Large intestine (tissue), 12 donors: ENCODE measurements at places on chromosomes 2 and 18. TPM values are rescaled to one million over a fixed set of nuclear protein-coding genes. Genes with fewer than 3 reads are reported as not detected.

Gene RNASEH1
- 15.2 TPM for polyA plus RNA-seq

Gene LAMA3
- polyA plus RNA-seq = 48.8 TPM

Gene DYNAP
- 0.37 TPM for polyA plus RNA-seq

Gene WNT6
- polyA plus RNA-seq = 0.24 TPM

DNA sequence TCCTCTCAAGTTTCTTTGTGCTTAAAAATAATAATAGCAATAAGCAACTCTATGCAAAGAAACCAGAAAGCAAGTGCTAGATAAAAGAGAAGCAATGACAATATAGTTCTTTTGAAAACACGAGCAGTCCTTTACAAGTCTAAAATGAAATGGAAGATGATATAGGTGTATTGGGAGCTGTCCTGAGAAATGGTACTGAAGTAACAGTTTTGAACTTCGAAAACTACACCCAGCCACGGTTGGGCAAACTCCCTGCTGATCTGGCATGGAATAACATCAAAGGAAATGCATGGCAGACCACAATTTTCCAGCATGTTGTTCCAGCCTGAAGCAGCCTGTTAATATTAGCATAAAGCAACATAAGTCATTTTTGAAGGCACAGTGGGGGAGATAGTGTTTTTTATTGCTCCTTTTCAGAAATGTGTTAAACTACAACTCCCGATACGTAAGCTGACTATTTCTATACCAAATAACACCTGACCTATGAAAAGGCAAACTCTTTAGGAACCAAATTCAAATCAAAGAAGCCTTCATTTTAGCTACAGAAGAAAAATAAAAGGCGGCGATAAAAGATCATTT is 596.1 kb upstream of the KLHL29 start:
- H3K4me1 ChIP-seq = no peaks in the 10 kb centered on the region
- DNase-seq = no peak
- H3K27me3 ChIP-seq = no peaks in the 10 kb centered on the region
- H3K4me3 ChIP-seq = no peak overlapping the region

DNA sequence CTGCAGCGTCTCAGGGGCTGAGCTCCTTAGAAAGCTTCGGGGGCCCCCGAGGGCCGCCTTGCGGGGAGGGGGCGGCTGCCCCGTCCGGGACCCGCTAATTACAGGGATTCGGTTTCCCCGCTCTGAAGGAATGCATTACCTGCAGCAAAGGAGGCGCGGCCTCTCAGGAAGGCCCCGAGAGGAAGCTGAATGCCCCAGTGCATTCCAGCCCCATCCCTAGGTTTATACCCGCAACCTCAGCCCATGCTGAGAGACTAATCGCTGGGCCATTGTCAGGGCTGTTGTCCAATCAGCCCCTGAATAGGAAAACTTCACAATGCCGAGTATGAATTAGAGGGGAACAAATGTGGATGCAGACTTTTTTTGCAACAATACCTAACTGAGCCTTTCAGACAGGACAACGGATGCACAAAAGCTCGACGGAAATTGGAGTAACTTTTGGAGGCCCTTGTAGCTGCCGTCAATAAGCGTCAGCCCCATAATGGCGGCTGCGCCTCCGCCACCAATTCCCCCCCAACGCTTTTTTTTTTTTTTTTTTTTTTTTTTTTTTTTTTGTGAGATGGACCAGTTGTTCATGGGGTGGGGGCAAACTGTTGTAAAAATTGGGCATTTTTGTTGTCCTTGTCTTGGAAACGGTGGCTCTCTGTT is 138.6 kb upstream of the SIX3 start:
- no peaks in the 10 kb centered on the region for H3K36me3 ChIP-seq
- DNase-seq = peak; percentile 29
- H3K27me3 ChIP-seq = peaks cover 91% of the 10 kb centered on the region
- H3K4me3 ChIP-seq = no peak overlapping the region

GRCh38 chr18:30886998-30887397 is 155.5 kb downstream of the DSC3 start:
- no peak for DNase-seq
- no peaks in the 10 kb centered on the region for H3K36me3 ChIP-seq
- H3K4me3 ChIP-seq = no peak overlapping the region
- no peak overlapping the region for H3K27ac ChIP-seq
- H3K27me3 ChIP-seq = no peaks in the 10 kb centered on the region
- no peaks in the 10 kb centered on the region for H3K4me1 ChIP-seq

Gene LRATD1
- polyA plus RNA-seq = 67.3 TPM

DNA sequence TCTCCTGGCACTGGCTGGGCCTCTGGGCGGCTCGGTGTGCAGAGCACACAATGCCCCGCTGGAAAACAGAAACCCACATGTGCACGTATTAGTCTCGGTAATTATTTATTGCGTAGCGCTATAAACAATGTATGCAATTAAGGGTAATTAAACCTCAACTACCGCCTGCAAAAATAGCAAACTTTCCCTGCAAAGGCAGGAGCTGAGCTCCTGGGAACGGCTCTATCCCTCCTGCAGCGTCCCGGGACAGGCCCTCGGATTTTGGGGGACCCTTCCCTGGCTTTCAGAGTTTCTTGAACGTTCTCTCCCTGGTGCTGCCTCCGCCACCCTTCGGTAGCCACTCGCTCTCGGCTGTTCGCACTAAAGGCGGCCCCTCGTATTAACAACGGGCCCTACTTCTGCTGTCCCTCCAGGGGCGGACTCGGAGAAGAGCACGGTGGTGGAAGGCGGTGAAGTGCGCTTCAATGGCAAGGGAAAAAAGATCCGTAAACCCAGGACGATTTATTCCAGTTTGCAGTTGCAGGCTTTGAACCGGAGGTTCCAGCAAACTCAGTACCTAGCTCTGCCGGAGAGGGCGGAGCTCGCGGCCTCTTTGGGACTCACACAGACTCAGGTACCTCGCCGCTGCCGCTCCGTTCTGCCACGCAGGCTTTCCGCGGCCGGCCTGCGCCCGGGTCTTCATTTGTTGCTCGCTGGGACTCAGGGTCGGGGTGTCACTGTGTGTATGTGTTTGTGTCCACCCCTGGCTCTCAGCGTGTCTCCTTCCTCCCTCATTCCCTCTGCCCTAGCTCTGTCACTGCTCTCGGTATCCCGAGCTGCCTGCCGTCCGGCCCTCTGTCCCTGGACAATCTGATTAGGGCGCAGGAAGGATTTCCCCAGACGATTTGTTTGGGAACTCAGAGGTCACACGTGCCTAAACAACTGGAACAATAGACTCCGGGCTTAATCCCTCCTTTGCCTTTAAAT is 1.2 kb downstream of the DLX1 start:
- peaks cover 18% of the 10 kb centered on the region for H3K4me1 ChIP-seq
- H3K4me3 ChIP-seq = peak overlapping the region; percentile 20
- H3K27me3 ChIP-seq = peaks cover 97% of the 10 kb centered on the region
- H3K27ac ChIP-seq = no peak overlapping the region
- H3K36me3 ChIP-seq = no peaks in the 10 kb centered on the region
- no peak for DNase-seq

GRCh38 chr18:34281722-34282121 is 57.0 kb upstream of the NOL4 start:
- no peaks in the 10 kb centered on the region for H3K27me3 ChIP-seq
- H3K4me3 ChIP-seq = no peak overlapping the region
- H3K4me1 ChIP-seq = no peaks in the 10 kb centered on the region
- H3K27ac ChIP-seq = no peak overlapping the region

Gene GPR75
- polyA plus RNA-seq = 3.3 TPM

Gene SERPINB12
- polyA plus RNA-seq = not detected

Gene PARD6G
- 7.4 TPM for polyA plus RNA-seq

Gene CPS1
- 657 TPM for polyA plus RNA-seq

DNA sequence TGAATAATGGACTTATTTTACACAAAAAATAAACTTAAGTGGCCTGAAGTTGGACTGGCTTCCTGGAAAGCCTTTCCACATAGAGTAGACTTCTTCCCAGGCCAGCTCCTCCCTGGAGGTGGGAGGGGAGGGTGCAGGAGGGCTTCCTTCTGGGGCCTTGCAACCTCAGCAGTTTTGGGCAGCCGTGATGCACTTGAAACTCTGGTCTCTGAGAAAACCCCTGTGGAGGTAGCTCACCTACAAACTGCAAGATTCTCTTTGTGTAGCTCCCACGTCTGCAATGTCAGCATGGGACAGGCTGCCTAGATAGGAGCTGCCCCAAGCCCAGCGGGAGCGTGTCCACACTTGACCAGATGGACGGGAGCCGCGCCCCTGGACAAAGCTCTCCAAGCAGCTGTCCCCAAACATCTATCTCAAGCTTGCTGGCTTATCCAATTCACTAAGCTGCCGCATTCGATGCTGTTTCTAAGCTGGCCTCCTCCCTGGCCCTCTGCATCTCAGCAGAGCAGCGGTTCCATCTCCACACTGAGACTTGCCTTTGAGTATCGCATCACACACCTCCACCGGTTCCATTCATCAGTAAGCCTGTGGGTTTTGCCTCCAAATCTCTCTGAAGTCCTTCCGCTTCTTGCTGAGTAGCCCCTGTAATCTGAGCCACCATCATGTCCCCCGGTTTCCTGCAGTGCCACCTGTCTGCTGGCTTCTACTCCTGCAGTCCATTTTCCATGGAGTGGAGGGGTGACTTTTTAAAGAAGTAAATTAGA is 1.6 kb upstream of the LPIN1 start:
- H3K4me1 ChIP-seq = peaks cover 32% of the 10 kb centered on the region
- no peaks in the 10 kb centered on the region for H3K27me3 ChIP-seq
- peak overlapping the region; percentile 70 for H3K27ac ChIP-seq

DNA sequence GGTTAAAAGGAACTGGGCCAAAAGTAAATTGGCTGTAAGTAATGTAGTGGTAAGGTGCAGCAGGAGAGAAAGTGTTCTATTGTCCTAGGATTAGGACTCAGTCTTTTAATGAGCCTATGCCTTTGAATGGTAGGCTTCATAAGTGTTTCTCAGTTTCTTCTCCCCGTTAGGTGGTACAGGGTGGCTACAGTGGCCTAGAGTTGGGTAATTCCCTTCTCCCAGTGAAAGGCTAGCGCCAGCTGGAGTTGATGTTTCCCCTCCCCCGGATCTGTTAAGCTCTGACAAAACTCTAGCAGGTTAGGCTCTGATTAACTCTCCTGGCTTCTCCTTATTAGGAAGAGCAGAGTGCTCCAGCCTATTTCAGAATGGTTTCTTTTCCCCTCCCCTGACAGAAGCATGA is 127.7 kb downstream of the DNAH6 start:
- H3K36me3 ChIP-seq = no peaks in the 10 kb centered on the region
- no peak for DNase-seq
- no peaks in the 10 kb centered on the region for H3K27me3 ChIP-seq
- H3K4me3 ChIP-seq = no peak overlapping the region

Gene GRP
- polyA plus RNA-seq = 3.4 TPM

- peak overlapping the region; percentile 7 for H3K27ac ChIP-seq
- H3K27me3 ChIP-seq = no peaks in the 10 kb centered on the region
- peaks cover 44% of the 10 kb centered on the region for H3K36me3 ChIP-seq
- DNase-seq = peak; percentile 87
Measured at GRCh38 chr18:49967171-49967570, 153.8 kb upstream of the ACAA2 start.

- H3K4me3 ChIP-seq = no peak overlapping the region
- H3K4me1 ChIP-seq = no peaks in the 10 kb centered on the region
- DNase-seq = peak; percentile 29
- no peaks in the 10 kb centered on the region for H3K36me3 ChIP-seq
- H3K27me3 ChIP-seq = no peaks in the 10 kb centered on the region
- H3K27ac ChIP-seq = no peak overlapping the region
Measured at GRCh38 chr2:128410035-128410757, 91.5 kb upstream of the HS6ST1 start.

DNA sequence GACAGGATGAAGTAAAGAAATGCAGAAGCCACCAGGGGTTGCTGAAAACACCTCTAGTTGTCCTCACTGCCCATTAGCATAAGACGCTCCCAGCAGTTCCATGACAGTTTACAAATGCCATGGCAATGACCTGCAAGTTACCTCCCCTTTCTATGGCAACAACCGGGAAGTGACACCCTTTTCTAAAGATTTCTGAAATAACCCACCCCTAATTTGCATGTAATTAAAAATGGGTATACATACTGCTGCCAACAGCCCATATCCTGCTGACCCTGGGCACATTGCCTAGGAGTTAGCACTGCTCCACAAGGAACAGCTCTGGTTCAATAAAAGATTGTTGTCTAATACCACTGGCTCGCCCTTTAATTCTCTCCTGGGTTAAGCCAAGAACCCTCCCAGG is 178.3 kb upstream of the LRATD1 start:
- no peak for DNase-seq
- H3K27me3 ChIP-seq = no peaks in the 10 kb centered on the region
- no peaks in the 10 kb centered on the region for H3K36me3 ChIP-seq
- H3K27ac ChIP-seq = no peak overlapping the region
- no peak overlapping the region for H3K4me3 ChIP-seq

Gene CKAP2L
- polyA plus RNA-seq = 6.2 TPM

- no peak overlapping the region for H3K27ac ChIP-seq
- H3K4me3 ChIP-seq = peak overlapping the region; percentile 59
- peaks cover 8% of the 10 kb centered on the region for H3K27me3 ChIP-seq
- no peaks in the 10 kb centered on the region for H3K36me3 ChIP-seq
- peaks cover 3% of the 10 kb centered on the region for H3K4me1 ChIP-seq
- no peak for DNase-seq
Measured at GRCh38 chr2:209424199-209424701, 403 bp downstream of the MAP2 start.

Gene CCL20
- 11.4 TPM for polyA plus RNA-seq

Gene UPP2
- polyA plus RNA-seq = 0.04 TPM

DNA sequence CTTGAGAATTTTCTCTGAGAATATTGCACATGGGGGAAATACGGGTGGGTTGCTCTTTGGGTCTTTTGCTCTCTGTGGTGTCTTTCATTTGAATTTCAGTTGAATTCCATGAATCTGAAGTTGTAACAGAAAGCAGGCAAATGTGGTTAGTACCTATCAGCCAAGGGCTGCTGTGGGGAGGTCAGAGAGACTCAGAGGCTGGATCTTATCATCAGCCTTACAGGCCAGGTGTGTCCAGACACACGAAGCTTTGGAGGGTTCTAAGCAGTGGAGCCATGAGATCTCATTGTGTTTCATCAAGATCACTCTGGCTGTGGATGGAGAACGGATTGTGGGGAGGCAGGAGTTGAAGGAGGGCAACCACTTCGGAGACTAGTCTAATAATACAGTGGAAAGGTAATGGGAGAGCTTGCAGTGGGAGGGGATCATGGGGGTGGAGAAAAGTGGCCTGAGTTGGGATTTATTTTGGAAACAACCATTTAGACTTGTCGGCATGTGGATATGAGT is 68.1 kb downstream of the GNAL start:
- H3K27me3 ChIP-seq = peaks cover 17% of the 10 kb centered on the region
- H3K4me3 ChIP-seq = no peak overlapping the region
- no peaks in the 10 kb centered on the region for H3K36me3 ChIP-seq

- H3K4me1 ChIP-seq = no peaks in the 10 kb centered on the region
- H3K4me3 ChIP-seq = no peak overlapping the region
- H3K36me3 ChIP-seq = no peaks in the 10 kb centered on the region
- no peak overlapping the region for H3K27ac ChIP-seq
Measured at GRCh38 chr2:10957391-10957790, 45.7 kb downstream of the KCNF1 start.

DNA sequence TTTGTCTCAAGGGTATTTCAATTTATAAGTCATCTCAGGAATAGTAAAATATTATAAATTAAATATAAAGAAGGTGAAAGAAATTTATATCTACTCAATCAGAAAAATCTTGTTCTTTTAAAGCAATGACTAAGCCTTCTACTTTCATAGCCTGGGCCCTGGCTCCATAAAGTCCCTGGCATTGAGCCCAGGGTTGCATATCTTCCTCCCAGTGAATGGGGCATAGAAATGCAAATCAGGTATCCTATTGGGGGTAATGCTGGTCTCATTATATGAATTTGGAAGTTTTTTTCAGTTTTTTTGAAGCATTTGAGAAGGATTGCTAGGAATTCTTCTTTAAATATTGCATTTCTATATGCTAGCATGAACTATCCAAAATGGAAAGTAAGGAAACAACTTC is 73.9 kb upstream of the MC2R start:
- H3K27ac ChIP-seq = no peak overlapping the region
- H3K4me1 ChIP-seq = no peaks in the 10 kb centered on the region
- DNase-seq = no peak
- no peaks in the 10 kb centered on the region for H3K27me3 ChIP-seq
